ENCODE measurements at places on chromosomes 5 and 9. TPM values are rescaled to one million over a fixed set of nuclear protein-coding genes. Genes with fewer than 3 reads are reported as not detected.

GRCh38 chr5:179601871-179602625 lies 21.4 kb downstream of the HNRNPH1 start:
- no peak for DNase-seq

GRCh38 chr9:15317836-15318235 lies 10.8 kb upstream of the TTC39B start:
- DNase-seq = no peak

GRCh38 chr9:125749287-125749935 lies 2.2 kb downstream of the PBX3 start:
- DNase-seq = no peak

Gene ADAMTSL2
- total RNA-seq = 2.4 TPM

Gene SPINK1
- total RNA-seq = not detected

Measured in frontal cortex (tissue), 4 donors.